ENCODE measurements at places on chromosomes 6 and 20.

- DNase-seq = no peak
These were observed 1.1 kb upstream of the ZBTB2 start for GRCh38 chr6:151392427-151392826.

DNA sequence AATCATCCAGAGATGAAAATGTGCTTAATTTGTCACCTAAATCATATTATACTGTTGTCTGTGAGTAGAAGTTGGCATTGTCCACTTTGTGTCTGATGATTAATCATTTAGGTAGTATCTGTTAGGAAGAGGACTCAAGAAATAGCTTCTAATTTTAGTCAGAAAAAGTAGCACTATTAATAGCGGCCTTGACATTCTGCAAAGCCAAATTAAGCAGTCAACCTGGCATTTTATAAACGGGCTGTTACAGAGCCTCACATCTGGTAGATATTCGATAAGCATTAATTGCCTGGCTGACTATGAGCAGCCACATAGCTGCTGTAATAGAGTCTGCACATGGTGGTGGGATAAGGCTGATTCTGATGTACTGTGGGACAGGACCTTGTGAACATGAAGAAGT, 99.5 kb downstream of the KLHL32 start:
- no peak for DNase-seq

DNA sequence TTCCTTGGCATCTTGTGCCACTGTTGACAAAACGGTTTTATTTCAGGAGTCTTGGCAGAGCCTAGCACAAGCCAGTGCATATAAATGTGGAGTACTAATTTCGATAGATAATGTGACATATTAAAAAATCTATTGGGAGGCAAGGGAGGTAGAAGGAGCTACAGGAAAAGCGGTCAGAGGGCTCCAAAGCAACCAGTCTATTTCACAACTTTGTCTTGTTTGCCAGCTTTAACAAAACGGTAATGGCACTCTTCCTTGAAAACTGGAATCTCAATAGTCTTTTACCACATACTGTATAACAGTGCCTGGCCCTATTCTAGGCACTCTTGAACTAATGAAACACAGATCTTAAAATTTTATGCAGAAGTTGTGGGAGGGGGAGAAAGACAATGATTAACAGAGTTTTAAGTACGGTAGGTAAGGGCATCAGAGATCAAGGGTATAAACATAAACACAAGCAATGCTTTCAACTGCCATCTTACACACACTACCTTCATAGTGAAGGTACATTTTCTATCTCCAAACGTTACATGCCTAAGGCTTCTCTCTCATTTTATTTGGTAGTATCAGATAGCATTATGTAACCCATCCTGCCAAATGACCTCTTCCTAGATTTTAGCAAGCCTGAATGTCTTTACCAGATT, 33.5 kb upstream of the SYNCRIP start:
- no peak for DNase-seq

- DNase-seq = no peak
These were observed 5.6 kb upstream of the BLOC1S5 start for GRCh38 chr6:8069631-8070284.

DNA sequence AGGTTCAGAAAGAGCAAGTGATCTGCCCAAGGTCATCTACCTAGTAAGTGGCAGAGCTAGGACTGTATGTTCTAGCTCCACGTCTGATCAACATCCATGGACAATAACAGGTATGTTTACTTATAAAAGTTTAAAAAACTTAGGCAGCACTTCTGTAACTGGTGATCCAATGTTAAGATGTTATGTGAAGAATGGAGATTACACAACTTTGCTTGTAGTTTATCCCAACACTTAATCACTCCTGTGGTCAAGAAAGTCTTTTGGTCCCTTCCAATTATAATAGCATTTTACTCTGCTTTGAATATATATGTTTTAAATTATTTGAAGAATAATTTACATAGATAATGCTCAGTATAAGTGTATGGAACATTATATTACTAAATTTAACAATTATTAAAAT, 4.8 kb downstream of the FBXO30 start:
- no peak for DNase-seq

GRCh38 chr20:37207171-37207570, 27.8 kb upstream of the MROH8 start:
- DNase-seq = no peak

DNA sequence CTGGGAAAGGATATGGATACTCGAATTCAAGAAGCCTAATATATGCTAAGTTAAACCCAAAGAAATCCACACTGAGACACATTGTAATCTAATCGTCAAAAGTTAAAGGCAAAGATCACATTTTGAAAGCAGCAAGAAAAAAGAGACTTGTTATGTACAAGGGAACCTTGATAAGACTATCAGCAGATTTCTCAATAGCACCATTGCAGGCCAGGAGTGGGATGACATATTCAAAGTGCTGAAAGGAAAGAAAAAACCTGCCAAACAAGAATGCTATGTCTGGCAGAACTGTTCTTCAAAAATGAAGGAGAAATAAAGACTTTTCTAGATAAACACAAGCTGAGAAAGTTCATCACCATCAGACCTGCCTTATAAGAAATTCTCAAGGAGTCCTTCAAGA, 75.2 kb downstream of the COL21A1 start:
- no peak for DNase-seq

- DNase-seq = no peak
These were observed 42.5 kb downstream of the ID4 start for GRCh38 chr6:19879663-19880062.

DNA sequence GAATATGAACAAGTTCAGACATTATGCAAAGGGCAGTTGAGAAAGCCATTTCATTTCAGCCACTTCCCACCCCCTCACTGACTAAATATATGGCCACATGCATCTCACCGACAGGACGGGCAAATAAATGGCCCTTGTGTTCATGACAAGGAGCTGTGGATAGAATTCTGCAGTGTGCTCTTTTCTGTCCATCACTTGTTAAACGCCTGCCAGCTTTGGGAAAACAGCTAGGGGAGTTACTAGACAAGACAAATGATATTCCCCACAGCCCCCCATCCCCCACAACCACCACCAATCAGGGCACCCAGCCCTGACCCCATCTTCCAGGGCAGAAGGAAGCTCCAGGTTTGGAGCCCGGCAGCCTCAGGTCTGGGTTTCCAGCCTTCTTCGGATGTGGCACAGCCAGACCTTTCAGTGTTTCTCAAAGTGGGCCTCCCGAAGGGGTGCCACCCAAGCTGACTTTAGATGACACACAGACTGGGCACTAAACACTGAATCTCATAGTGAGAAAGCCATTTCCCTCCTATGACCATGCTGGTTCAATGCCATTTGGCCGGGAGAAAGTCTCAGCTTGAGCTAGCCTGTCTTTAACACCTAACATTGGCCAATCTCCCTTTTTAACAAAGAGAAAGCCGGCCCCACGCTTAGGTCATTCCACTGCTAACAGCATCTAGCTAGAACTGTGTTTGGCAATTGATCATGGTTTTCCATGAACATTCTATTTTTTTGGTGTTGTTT, 4.0 kb upstream of the RIPOR3 start:
- no peak for DNase-seq

DNA sequence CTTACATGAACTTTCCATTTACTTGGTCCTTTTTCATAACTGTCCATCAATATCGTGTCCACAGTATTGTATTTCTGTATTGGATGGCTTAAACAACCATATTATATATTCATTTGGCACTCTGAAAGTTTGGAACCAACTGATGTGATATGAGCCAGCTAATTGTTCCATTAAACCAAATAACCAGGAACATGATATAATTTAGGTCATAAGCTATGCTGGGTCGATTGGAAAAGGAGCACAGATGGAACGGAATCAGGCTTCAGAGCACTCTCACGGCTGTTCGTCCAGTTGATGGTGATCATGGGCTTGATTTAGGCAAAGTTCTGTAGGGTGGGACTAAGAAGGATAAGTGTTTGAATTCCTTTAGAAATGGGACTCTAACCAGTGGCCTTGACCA, 142.7 kb downstream of the DNAH8 start:
- DNase-seq = no peak

DNA sequence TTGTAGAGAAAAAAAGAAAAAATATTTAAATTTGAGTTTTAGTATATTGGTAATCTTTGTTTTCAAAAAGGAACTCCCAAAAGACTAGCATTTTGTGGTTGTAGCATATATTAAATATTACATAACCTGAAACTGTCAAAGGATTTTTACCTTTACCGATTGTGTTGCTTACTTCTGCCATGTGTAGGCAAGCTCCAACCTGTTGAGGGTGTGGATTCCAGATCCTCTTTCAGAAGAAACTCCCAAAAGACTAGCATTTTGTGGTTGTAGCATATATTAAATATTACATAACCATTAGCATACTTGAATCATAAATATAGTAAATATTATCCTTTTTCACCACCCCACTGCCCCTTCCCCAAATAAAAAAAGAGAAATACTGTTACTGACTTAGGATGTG, 3.2 kb downstream of the DSE start:
- no peak for DNase-seq

DNA sequence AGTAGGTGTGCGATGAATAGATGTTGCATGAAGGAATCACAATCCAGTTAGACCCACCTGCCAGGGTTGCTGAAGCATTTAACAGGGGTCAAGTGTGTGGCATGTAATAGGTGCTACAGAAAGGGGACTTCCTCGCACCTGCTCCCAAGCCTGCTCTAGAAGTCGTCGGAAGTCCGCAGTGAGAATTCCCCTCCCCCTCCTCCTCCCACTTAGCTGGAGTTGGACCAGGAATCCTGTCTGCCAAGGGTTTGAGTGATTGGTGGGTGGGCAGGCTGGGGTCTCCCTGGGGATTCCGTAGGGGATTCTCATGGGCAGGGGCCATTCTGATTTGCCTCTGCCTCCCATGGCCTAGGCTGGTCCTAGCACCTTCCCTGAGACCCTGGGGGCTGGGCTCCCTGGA, 10.3 kb downstream of the SCRT2 start:
- DNase-seq = no peak

DNA sequence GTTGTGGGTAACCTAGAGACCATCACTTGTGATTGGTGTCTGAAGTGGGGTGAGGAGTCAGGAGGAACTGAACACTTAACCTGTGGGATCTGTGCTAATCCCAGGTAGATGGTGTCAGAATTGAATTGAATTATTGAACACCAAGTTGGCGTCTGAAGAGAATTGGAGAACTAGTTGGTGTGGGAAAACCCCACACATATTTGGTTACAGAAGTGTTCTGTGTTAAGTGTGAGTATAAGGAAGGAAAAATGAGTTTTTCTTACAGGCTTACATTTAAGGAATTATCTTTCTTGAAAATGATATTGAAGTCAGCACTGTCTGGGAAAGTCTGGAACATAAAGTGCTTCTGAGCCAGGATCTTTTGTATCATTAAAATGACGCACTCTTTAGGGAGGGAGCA, 182.9 kb upstream of the ECI2 start:
- no peak for DNase-seq

GRCh38 chr6:6826095-6826901, 237.8 kb downstream of the LY86 start:
- DNase-seq = no peak

- DNase-seq = no peak
These were observed 30.4 kb downstream of the SLC2A4RG start for GRCh38 chr20:63769891-63770474.

GRCh38 chr6:119476024-119476423, 126.5 kb upstream of the MAN1A1 start:
- no peak for DNase-seq

- DNase-seq = no peak
These were observed 92.4 kb downstream of the SMOC2 start for GRCh38 chr6:168533414-168533813.

DNA sequence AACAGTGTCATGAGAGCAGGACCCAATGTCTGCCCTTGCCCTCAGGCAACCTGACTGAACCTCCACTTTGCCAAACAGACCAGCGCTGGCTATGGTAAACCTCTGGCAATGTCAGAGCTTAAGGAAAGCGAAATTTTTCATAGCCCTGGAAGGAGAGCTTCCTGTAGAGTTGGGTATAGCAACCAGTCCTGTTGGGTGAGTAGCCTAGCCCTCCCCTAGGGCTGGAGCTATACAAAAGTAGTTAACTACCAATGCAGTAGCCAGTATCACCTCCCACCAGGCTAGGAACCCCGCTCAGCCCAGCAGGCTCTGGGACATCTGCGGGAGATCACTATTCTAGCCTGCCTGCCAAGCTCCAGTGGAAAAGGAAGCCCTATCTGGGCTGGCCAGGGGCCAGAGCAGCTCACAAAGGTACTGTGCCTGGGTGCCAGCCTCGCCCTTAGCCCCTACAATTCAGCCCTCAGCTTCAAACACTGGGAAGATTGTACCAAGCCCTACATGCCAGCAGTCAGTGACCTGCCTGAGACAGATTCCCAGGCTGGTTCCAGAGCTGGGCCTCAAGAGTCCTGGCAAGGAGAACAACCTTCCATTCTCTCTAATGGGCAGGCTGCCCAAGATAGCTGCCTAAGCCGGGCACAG, 7.9 kb downstream of the WFDC3 start:
- no peak for DNase-seq

GRCh38 chr6:128686084-128686483, 165.7 kb upstream of the PTPRK start:
- no peak for DNase-seq

DNA sequence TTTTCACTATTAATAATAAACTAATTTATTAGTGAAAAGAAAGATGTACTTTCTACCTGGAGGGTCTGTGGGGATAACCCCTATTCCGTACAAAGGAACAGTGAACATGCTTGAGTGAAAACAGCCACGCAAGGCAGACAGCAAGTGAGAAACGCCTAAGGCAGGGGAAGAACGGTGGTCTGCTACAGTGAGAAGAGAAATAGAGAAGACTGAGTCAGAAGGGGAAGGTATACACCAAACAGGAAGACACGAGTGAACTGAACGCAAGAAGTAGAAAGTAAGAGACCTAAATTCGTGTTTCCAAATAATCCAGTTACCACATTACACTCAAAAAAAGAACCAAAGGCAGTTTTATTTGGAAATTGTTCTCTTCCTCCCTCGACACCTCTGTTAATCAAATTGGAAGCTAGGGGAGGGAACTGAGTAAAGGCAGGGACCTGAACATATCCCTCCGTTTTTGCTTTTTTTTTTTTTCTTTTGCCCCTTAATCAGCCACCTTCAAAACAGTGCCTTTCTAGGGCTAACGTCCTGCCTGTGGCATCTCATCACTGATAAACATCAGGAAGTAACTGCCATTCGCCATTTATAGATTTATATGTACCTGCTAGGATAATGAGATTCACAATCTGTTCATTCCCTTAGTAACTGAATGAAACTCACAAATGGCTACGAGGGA, 48.9 kb downstream of the ATXN1 start:
- DNase-seq = no peak

DNA sequence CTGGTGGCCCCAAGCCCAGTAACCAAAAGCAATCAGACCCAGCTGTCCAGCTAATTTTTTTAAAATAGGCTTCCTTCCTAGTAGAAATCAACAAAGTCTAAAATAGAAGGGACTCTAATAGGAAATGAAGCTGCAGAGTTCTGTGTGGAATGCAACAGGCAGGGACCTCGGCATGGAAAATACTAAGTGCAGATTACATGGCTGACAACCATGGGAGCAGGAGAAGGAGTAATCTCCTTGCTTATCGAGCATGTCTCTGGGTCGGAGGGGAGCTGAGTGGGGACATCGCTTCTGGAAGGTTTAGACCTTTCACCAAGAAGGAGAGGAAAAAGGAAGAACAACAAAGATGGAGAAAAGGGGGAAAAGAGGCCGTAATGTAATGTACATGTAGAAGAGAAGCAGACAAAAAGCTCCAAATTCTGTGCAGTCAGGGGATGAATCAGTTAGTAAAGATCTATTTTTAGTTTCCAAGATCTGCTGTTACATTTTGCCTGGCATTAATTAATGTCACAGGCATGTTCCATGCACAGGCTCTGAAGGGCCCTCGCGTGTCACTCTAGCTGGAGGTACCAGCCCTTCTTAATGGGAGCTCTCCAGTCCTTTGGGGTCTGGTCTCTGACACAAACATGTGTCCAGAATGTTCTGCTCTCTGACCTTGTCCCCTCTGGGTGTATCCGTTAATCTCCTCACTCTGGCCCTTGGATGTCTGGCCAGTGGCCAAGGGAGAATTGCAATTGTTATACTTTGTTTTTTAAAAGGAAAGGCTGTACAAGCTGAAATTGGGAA, 16.6 kb upstream of the ZNF831 start:
- no peak for DNase-seq

Measured in activated CD8-positive, alpha-beta memory T cell treated with anti-CD3 and anti-CD28 coated beads for 1 hour (primary cell).